Hippocampal formation (tissue), 2 donors: ENCODE measurements at places on chromosomes 2 and 18.

GRCh38 chr18:45889419-45890064, 64.1 kb downstream of the SIGLEC15 start:
- DNase-seq, result no peak

DNA sequence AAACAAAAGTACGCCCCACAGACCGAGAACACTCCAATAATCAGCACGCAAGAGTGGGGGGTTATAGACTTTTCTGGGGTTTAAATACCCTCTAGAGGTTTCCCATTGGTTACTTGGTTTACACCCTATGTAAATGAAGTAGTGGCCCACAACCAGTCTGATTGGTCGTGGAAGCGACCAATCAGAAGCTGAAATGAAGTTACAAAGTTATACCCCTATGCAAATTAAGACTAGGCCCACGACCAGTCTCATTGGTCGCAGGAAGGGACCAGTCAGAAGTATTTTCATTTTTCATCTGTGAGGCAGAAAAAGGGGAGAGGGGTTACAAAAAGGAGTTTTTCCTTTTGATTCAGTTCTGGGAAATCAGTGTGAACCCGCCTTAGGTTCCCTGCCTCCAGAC, 55.3 kb upstream of the YWHAQ start:
- no peak for DNase-seq

- DNase-seq, result no peak
Measured at GRCh38 chr2:235618039-235618438, 124.2 kb downstream of the AGAP1 start.

- DNase-seq, result no peak
Measured at GRCh38 chr2:98140210-98140609, 53.2 kb downstream of the VWA3B start.

DNA sequence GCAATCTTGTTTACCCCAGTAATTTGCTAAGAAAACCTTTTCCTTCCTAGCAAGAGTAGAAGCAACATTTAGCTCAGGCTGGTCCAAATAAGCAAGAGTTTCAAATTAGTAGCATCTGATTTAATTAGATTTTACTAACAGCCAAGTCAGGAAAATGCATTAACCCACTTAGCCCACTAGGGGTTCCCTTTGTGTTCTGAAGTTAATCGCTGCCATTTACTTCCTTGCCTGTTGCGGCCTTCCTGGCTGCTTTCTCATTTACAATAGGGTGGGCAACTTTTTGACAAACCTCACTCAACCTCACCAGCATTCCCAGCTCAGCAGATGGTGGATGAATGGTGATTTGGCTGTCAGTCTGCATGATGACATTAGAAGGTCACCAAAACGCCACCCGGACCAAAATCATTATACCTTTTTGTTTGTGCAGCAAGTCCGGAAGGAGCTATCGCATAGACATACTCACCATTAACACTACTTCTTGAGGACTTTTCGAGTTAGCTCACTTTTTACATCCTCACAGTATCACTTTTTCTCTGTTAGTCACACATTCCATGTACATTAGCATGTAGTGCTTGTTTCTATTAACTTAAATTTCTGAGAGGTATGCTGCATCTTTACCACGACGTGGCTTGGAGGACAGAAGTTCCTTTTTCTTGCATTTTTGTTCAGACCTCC, 101.5 kb upstream of the SETBP1 start:
- DNase-seq, result no peak

DNA sequence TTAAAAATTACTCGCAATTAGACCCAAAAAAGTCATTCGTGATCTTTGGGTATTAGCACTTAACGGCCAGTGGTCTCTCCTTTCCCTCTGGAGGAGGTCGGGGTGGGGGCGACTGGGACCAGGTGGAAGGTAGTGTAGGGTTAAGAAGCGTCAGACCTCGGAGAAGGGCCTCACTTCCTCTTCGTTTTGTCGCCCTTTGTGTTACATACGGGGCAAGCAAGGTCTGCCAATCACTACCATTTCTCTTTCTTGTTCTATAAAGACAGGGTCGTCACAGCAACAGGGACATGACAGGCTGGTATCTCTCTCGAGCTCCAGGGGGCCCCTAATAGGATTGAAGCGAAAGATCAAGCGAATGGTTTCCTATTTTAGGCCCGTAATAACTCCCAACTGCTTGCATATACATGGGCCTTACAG, 136.6 kb downstream of the INSIG2 start:
- no peak for DNase-seq

DNA sequence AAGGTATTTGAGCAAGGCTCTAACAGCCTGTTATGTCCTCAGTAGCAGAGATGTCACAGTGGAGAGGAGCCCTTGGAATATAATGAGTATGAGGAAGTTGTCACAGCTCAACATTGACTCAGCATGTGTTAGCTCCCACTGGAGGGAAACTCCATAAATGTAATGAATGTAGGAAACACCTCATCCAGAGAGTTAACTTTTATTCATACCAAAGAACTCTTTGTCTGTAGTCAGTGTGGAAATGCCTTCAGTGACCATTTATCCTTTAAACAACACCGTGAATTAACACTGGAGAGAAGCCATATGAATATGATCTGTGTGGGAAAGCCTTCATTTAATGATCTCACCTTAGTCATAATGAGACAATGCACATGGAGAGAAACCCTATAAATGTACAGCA, 59.7 kb downstream of the CYP1B1 start:
- no peak for DNase-seq

DNA sequence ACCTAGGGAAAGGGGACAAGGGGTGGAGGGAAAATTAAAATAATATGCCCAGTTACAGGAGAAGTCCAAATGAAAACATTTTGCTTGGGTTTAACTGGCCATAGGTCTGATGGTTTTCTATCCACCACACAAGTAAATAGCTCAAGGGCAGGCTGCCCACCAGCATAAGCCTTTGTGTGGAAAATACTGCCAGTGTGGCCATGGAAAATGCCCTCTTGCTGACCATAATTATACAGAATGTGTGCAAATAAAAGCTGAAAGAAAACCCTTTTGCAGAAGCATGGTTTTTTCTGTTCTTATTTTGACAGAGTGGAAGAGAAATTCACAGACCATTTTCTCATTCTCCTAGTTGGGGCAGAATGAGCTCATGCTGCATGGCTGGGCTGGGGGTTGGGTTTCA, 111.3 kb upstream of the SIX2 start:
- no peak for DNase-seq

- no peak for DNase-seq
Measured at GRCh38 chr2:2837746-2838547, 506.9 kb upstream of the MYT1L start.
